Stimulated activated CD8-positive, alpha-beta memory T cell treated with anti-CD3 and anti-CD28 coated beads, Interleukin-4, amount 100 ng/mL, for 1 hour (primary cell): ENCODE measurements at places on chromosomes 3 and 15.
A peak's percentile ranks its signal among the peaks of the same experiment; 100 is the strongest.

DNA sequence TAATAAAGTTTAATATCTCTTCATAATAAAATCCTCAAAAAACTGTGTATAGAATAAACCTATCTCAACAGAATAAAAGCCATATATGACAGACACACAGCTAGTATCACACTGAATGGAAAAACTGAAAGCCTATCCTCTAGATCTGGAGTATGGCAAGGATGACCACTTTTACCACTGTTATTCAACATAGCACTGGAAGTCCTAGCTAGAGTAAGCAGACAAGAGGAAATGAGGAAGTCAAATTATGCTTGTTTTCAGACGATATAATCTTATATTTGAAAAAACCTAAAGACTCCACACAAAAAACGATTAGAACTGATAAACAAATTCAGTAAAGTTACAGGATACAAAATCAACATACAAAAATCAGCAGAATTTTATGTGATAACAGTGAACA lies 57.4 kb upstream of the DIPK2A start:
- no peak for DNase-seq

GRCh38 chr3:194688200-194688740 lies 2.6 kb downstream of the FAM43A start:
- DNase-seq: peak; percentile 13

DNA sequence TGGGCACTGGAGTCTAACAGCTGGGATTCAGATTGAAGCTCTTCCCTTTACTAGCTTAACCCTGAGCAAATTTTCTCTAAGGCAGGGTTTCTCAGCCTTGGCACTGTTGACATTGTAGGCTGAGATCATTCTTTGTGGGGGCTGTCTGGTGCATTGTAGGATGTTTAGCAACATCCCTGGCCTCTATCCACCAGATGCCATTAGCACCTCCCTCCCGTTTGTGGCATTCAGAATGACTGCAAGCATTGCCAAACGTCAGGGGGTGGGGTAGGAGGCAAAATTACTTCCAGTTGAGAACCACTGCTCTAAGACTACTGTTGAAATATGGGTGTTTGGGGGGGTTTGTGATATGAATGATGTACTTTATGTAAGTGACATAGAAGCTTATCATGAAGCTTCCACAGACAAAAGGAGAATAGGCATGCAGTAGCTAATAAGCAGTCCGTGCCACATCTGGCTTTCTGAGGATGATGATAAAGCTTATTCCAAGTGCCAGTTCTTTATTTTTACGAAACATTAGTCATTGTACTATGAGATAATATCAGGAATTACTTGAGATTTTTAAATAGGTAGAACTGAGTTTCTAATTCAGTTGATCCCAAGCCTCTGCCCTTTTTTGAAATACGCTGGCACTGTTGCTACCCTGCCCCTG lies 39.3 kb downstream of the NKIRAS1 start:
- DNase-seq: no peak

- no peak for DNase-seq
Observed at GRCh38 chr3:169668072-169668956, 4.8 kb upstream of the MECOM start.

DNA sequence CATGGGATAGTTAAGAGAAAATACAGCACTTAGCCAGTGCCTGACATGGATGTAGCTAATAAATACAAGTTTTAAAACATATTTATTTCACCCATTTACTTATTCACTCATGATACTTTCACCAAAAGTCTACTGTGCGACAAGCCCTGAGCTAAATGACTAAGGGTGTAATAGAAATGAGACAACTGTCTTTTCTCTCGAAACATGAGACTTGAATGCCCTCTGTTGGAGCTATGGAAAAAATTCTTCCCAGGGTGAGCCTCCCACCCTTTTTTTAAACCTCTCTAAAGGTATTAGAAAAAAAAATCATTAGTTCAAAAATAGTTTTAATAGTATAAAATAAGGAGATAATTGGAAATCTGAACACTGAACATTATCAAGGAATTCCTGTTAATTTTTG lies 24.3 kb upstream of the RPL14 start:
- no peak for DNase-seq

DNA sequence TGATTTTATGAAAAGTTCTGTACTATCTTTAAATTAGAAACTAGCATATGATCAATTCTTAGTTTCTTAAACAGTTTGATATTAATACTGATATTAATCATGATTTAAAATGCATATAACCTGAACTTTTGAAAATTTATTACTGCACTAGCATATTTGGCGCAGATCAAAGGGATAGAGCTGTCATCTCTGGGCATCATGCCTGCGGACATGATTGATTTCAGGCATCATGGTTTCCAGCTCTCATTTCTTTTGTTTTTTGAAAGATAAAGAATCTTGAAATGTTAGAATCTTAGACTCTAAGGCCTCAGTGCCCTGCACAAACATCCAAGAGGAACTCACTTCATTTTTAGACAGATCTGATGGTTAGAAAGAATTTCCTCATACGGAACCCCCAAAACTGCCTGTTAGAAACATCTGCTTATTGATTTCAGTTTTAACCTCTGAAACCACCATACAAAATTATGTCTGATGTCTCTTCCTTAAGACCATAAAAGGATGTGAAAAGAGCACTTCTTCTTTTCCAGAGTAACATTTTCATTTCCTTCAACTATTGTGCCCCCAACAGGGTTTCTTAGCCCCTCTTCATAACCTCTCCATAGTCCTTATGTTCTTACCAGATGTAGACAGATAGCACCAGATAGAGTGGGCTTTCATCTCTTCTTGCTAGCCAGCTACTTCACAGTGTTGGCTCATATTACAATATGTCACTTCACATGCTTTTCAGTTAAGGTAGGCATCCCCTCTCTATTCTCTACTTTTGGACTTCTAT lies 110.8 kb downstream of the BBX start:
- DNase-seq: no peak

DNA sequence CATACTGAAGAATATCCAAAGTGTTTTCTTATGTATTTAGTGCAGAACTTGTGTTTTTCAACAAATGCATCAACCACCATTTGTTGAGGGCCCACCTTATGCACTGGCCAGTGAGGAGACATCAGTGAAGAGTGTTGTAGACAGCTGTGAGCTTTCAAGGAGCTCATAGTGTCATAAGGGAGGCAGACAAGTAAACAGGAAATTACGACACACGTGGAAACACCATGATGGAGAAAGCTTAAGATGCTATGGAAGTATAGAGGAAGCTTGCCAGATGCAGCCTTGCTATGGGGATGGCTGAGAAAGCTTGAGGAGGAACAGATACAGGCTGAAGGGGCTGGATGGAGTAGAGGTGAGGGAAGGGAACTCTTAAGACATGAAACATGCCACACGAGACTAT lies 50.8 kb upstream of the PSMD6 start:
- no peak for DNase-seq

DNA sequence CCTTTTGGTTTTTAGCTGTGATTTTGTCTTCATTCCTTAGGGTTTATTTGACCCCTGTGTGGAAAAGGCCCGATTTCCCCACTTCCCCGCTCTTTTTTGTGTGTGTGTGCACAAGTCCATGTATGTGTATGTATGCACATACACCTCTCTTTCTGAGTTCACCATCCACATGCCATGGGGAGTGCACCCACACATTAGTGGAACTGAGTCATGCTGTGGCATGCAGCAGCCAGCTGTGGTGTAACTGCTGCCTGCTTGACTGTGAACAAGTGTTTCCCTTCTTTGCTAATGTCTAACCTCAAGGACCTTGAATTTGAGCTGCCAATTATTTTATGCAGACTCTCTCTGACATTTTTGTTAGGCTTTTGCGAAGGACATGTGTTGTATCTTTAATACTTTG lies 434.9 kb upstream of the TPM1 start:
- no peak for DNase-seq

DNA sequence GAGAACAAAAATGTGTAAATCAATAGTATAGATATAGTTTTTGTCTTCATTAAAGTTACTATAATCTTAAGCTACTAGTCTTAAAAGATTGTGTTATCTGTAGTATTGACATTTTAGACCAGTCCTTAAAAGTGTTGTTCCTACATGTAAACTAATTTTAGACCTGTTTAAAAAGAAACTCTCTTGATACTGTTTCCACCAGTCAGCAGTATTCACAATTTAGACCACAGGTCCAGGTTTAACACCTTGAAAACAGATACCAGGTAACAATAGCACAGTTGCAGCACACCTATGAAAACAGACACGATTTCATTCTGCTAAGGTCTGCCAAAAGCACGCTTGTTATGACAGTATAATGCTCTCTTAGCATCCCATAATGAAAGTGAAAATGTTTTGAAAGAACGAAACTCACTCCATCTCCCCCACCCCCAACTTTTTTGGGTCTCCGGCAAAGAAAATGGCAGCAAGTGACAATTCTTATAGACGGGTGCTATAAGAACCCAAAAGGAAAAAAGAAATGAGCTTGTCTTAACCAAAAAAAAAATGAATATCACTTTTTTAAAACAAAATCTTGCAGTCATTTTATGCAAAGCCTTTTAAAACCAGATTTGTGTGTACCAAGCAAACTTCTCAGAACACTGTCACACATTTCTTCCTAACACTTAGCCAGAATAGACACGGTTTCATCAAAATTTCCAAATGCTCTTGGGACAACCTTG lies 1.6 kb downstream of the EIF4E3 start:
- DNase-seq: no peak

DNA sequence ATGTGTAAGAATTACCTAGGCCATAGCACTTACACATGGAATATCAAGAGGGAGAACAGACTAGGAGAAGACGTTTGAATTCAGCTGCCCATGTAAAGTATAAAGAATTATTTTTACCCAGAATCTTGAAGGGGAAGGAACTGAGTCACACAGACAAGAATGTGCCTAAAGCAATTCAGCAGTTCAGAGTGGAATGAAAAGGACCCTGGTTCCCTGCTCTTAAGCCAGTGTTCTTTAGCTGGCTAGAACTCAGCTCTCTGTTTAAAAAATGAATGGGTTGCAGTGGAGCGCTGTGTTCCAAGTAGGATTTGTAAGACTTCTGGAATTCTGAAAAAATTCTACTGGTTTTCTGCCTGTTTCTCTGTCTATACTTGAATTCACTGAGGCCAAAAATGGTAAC lies 440.2 kb downstream of the LPP start:
- DNase-seq: no peak

DNA sequence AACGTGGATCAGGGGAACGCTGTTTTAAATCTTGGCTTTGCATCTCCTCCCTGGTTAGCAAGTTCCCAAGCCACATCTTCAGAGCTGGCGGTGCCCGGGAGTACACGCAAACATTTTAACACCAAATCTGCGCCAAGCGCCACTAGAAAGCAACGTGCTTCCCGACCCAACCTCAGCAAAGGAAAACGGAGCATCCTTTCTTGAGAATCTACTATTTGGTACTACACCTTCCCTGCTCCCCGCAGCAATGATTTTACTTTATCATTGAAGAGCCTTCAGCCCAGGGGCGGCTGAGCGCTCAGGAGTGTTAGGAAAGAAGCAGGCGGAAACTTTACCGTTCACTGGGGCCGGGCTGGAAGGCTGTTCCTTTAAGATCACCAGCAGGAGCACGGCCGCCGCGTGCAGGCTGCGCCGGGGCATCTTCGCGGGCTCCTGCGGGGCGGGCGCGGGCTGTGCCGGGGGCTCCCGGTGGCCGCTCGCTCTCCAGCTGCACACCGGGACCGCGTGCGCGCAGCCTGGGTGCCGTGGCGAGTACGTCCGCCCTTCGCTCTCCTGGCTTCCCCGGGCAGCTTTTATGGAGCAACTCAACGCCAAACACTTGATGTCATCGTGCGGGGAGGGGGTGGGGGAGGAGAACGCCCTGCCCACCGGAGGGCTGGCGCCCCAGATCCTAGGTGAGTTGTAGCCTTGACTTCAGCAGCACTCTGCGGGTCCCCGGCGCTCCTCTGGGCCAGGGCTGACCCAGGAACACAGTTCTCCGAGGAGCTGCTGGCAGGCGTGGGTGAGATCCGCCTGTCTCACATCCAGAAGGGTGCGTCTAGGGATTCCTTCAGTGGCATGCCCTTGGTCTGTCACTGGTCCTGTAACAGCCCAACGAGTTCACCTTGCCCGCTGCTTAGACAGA lies at the start of gene CA12:
Gene CA12, minus strand, starts transcription at position 546 of the 904 bp plus-strand sequence. Its CDS starts 126 bp downstream, at position 420.
- DNase-seq: no peak

GRCh38 chr3:68017069-68017468 lies 362.7 kb upstream of the SUCLG2 start:
- no peak for DNase-seq

DNA sequence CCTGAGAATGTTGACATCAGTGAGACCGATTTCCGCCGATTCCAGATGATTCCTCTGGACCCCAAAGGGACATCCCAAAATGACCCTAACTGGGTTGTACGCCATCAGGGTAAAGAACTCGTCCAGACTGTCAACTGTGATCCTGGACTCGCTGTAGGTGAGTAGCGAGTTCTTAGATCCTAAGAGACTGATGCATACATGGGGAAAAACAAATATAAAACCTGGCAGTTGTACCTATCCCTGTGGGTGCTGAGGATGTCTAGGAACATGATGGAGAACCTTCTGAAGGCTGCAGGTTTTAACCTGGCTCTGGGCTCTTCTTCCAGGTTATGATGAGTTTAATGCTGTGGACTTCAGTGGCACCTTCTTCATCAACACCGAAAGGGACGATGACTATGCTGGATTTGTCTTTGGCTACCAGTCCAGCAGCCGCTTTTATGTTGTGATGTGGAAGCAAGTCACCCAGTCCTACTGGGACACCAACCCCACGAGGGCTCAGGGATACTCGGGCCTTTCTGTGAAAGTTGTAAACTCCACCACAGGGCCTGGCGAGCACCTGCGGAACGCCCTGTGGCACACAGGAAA lies 12.3 kb downstream of the THBS1 start:
- DNase-seq: no peak

- no peak for DNase-seq
Observed at GRCh38 chr15:75677465-75678323, 30.0 kb downstream of the SNX33 start.

GRCh38 chr3:63635186-63635585 lies 17.3 kb upstream of the SNTN start:
- no peak for DNase-seq

GRCh38 chr3:136856665-136857064 lies 5.3 kb upstream of the NCK1 start:
- DNase-seq: no peak

- no peak for DNase-seq
Observed at GRCh38 chr3:197908957-197909701, 40.9 kb upstream of the RPL35A start.

- DNase-seq: no peak
Observed at GRCh38 chr15:84924077-84924731, 39.7 kb downstream of the SLC28A1 start.

- DNase-seq: no peak
Observed at GRCh38 chr15:37252530-37252929, 152.2 kb upstream of the MEIS2 start.
